Stimulated activated CD8-positive, alpha-beta memory T cell treated with anti-CD3 and anti-CD28 coated beads, Interleukin-12 subunit alpha, Interleukin-12 subunit beta, amount 100 ng/mL, for 4 hours (primary cell): ENCODE measurements at places on chromosomes 11 and 22.

GRCh38 chr11:56176318-56176717 lies at the start of gene OR5J2:
Gene OR5J2, plus strand, starts transcription at chr11:56176618. Its CDS starts 0 bp downstream, at chr11:56176618.
- DNase-seq: no peak

DNA sequence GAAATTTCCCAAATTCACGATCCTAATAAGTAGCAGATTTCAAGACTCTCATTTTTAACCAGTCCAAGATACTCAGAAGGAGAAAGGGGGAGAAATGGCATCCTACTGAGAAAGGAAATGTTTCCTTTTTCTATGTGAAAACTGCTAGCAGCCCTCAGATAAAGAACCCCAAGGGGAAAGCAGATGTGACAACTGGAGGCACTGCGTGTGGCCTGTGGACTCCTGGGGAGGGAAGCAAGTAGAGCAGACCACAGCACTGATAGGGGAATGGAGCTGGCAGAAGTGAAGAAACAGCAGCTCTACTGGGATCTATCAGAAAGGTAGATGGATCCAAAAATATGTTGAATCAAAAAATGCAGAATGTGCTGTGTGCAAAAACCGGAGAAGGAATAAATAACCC lies 239.7 kb upstream of the API5 start:
- DNase-seq: no peak

DNA sequence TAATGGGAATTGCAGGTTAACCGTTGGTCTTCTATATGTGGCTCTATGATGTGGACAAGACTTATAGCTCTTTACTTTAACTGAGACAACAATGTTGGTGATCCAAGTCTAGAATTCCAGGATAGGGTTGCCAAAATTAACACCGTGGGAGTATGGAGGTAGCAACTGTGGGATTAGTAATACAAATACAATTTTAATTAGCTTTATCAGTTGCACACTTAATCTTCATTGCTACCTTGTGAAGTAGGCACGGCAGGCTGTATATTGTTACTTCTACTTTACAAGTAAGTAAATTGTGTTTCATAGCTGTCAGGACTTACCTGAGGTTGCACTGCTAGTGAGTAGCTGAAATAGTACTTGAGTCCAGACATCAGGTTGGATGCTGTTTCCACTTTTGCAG lies 21.0 kb downstream of the MTMR3 start:
- DNase-seq: no peak

DNA sequence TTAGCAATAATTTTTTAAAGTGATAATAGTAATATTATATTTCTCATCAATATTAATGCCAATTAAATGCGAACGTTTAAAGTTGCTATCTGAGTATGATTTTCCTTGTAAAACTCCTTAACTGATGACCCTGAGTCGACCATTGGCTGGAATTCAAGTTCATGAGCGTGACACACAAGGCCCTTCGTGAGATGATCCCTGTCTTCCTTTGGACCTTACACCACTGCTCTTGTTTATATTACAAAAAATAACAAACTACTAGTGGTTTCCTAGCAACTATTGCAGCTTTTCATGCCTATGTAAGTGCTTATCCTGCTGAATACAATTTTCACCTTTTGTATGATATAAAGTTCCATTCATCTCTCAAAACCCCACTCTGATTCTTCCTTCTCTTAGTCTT lies 752.9 kb downstream of the CNTN5 start:
- DNase-seq: no peak
